Activated CD4-positive, alpha-beta T cell treated with anti-CD3 and anti-CD28 coated beads, Interleukin-2, Interleukin-6, amounts not matched to agents 100 ng/mL and 50 ng/mL, durations not matched to agents 16 hours and 8 hours (primary cell): ENCODE measurements at places on chromosomes 7 and 10.

- DNase-seq, result peak; percentile 98
Observed at GRCh38 chr7:56051339-56052191, at the start of the genes CCT6A and PSPH. TSS of gene CCT6A (plus strand) at chr7:56051765. CDS start at chr7:56051849, 84 bp downstream. TSS of gene PSPH (minus strand) at chr7:56051444. CDS start at chr7:56021212, 30,232 bp downstream.

DNA sequence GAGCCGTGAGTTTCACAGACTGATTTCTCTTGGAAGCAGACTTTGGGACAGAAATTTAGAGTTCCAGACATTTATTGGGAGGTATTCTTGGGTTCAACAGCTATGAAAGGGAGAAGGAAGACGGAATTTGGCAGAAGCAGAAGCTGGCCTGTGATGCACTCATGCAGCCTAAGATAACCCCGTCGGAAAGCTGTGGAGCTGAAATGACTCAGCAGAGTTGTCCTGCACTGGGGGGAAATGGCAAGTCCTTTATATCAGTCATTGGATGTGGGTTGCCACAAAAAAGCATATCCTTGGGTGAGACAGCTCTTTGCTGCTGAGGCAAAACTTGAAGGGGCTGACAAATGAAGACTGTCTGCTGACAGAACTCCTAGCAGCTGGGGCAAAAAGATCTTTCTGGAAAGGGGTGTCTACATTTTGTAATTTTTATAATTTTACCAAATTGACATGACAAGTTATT, 11.5 kb upstream of the MICU1 start:
- peak; percentile 84 for DNase-seq

- DNase-seq, result no peak
Observed at GRCh38 chr7:106868364-106868763, 3.3 kb downstream of the PIK3CG start.

DNA sequence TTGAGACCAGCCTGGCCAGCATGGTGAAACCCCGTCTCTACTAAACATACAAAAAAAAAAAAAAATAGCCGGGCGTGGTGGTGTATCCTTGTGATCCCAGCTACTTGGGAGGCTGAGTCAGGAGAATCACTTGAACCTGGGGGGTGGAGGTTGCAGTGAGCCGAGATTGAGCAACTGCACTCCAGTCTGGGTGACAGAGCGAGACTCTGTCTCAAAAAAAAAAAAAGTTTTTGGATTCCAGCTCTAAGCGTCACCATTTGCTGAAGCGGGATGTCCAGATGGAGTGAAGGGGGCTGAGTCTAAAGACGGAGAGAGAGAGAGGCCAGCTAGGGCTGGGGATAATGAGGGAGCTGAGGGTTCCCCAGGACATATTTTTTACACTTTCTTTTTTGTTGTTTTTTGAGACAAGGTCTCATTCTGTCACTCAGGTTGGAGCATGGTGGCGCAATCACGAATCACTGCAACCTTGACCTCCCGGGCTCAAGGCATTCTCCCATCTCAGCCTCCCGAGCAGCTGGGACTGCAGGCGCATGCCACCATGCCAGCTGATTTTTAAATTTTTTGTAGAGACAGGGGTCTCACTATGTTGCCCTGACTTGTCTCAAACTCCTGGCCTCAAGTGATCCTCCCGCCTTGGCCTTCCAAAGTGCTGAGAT, 9.4 kb upstream of the HK1 start:
- no peak for DNase-seq

DNA sequence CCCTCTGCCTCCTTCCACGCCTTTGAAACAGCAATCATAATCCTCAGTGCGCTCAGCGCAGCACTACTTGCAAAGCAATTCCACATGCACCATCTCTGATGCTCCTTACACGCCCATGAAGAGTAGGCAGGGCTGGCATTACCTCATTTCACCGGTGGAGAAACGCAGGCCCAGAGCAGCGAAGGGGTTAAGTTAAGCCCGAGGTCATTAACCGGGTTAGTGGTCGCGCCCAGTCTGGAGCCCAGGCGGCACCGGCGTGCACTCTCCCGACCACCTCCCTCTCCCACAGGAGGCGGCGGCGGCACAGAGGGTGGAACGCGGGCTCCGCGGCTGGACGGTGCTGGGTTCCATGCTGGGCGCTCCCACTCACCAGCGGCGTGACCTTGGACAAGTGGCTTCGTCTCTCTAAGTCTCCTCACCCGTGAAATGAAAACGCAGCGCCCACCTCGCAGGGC, 515 bp downstream of the FASTK start:
- peak; percentile 33 for DNase-seq

GRCh38 chr10:108905821-108906220, 1017.5 kb downstream of the XPNPEP1 start:
- DNase-seq, result no peak

DNA sequence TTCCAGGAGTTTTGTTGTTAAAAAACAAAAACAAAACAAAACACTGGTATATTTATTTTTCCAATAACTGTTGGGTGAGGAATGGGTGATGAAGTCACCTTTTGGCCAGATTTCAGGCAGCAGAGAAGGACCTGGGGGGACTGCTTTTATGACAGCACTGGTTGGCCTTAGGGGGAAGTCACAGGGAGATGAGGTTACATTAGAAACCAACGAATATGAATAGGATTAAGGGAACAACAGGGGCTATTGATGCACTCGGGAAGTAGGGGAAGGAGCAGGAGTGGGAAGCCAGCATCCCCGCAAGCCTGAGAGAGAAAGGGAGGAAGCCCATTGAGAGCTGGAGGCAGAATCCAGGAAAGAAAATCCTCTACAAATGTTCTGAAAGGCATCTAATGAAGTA, 958.4 kb downstream of the TYW1 start:
- DNase-seq, result no peak

GRCh38 chr7:91140982-91141381, 123.3 kb upstream of the FZD1 start:
- no peak for DNase-seq

GRCh38 chr7:88344956-88345832, 38.5 kb upstream of the STEAP4 start:
- no peak for DNase-seq
